ENCODE measurements at places on chromosomes 12 and 14.

GRCh38 chr12:43066471-43066870 lies 476.9 kb upstream of the PRICKLE1 start:
- no peak for DNase-seq

- DNase-seq: peak; percentile 43
These were observed 375.3 kb downstream of the C12orf75 start for GRCh38 chr12:105705765-105706164.

- peak; percentile 96 for DNase-seq
These were observed 45.7 kb upstream of the KCNA5 start for GRCh38 chr12:4997939-4998338.

- no peak for DNase-seq
These were observed 112.8 kb downstream of the DAD1 start for GRCh38 chr14:22476005-22476751.

DNA sequence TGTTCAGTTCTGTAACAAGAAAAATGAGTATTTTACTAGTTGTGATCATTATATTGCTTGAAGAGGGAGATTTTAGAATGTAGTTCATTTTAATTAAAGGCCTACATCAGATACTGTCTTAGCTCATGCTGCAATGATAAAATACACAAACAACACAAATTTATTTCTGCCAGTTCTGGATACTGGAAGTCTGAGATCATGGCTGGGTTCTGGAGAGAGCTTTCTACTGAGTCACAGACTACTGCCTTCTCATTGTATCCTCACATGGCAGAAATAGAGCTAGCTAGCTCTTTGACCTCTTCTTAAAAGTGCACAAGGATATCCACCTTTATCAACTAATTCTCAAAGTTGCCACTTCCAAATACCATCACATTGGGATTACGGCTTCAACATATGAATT lies 53.8 kb downstream of the MIS18BP1 start:
- peak; percentile 12 for DNase-seq

DNA sequence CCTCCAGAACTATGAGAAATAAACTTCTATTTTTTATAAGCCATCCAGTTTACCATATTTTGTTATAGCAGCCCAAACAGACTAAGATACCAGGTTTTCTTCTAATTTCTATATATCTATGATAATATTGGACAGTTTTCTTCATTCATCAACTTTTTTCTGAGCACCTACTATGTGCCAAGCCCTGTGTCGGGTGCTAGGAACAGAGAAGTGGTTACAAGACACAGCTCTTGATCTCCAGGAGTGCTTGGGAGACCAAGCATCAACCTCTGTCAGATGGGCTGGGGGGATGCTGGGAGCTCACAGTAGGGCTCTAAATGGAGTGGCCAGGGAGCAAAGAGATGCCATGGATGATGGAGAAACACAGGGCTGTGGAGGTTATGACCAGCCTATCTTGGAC lies 2.9 kb upstream of the WSCD2 start:
- DNase-seq: no peak

DNA sequence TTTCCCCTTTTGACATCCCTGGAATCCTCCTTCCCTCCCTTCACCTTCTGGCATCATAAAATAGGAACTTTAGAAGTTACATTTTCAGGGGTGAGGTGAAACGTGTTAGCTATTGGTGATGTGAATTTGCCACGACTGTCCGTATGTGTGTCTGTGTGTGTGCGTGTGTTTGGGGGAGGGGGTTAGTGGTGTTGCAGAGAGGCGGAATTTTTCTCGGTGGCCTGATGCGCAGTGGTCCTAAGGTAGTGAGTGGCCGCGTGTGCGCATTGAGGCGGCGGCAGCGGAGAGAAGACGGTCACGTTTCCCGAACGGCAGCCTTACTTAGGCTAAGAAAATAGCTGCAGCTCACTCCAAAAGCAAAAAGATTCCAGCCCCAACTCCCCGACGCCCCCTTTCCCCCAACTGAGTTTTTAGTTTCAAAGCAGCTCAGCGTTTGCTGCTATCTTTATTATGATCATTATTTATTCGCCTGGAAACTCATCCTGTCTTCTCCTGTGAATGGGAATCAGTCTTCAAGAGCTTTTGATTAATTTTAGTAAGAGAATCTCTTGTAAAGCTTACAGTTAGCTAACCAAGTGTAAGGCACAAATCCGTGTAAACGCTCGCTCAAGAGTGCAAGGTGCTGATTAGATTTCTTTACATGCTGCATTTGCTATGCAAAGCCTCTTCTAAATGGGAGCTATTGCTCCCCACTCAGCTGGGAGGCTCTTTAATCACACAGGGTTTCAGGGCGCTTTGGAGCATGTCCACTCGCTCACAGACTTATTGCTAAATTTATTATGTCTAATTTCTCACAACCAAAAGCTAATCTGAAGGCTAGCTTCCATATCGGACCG lies 4.7 kb downstream of the FLRT2 start:
- no peak for DNase-seq

DNA sequence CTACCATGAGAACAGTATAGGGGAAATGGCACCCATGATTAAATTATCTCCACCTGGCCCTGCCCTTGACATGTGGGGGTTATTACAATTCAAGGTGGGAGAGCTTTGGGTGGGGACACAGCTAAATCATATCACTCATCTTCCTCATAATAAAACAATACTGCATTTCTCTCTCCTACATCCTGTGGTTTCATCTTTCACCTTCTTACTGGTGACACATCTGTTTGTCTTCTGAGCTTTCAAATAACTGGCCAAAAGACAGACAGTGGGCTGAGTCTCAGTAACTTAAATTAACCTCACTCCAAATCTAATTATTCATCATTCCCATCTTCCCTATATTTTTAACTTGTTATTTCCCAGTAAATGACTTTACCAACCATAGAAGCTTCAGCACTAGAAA lies 729.7 kb upstream of the USP15 start:
- no peak for DNase-seq

DNA sequence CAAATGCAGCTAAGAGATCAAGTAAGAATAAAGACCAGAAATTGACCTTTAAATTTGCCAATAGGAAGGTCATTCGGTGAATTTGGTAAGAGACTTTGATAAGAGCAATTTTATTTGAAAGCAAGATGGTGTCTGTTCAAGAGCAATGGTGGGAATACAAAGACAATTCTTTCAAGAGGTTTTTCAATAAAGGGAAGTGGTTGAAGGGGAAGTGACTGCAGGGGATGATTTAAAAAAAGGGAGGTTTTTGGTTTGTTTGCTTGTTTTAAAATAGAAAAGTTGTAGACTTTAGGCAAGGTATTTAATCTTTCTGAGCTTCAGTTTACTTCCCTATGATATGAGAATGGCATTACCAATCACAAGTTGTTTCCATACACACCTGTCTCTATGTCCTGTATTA lies 4.3 kb upstream of the APPL2 start:
- DNase-seq: no peak

- DNase-seq: peak; percentile 66
These were observed 258.1 kb downstream of the EGLN3 start for GRCh38 chr14:33692762-33693161.

- DNase-seq: no peak
These were observed 1.1 kb downstream of the C14orf93 start for GRCh38 chr14:23008831-23009230.

- peak; percentile 85 for DNase-seq
These were observed 126.1 kb downstream of the PELI2 start for GRCh38 chr14:56244138-56244789.

GRCh38 chr12:49825360-49825970 lies 2.7 kb downstream of the NCKAP5L start:
- peak; percentile 60 for DNase-seq

DNA sequence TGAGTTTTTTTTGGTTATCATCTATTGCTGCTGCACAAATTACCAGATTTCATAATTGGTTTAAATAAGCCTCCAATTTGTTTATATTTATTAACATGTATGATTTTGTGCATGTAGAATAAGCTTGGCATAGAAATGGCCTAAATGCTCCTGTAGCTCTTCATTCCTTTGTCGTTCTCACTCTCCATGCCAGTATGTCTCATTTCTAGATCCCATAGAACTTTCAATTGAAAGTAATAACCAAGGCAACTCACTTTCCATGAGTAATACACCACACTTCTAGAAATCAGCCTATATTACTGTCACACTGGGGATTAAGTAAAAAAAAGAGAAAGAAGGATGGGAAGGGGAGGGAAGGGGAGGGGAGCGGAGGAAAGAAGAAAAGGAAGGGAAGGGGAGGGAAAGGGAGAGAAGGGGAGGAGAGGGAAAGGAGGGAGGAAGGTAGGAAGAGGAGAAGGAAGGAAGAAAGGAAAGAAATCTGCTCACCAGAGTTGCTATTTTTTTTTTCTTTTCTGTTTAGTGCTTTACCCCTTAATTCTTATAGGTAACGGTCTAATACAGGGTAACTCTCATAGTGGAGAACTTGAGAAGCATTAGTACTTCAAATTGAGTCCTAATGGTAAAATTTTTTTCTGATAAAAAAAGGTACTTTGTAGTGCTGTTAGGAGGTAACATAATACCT lies 45.6 kb downstream of the MDM2 start:
- no peak for DNase-seq
